ENCODE measurements at places on chromosomes 13 and 19.
A peak's percentile ranks its signal among the peaks of the same experiment; 100 is the strongest.

- no peak for DNase-seq
Observed at GRCh38 chr19:44585371-44586133, 27.8 kb upstream of the IGSF23 start.

- no peak for DNase-seq
Observed at GRCh38 chr19:8023371-8023770, 17.9 kb upstream of the ELAVL1 start.

DNA sequence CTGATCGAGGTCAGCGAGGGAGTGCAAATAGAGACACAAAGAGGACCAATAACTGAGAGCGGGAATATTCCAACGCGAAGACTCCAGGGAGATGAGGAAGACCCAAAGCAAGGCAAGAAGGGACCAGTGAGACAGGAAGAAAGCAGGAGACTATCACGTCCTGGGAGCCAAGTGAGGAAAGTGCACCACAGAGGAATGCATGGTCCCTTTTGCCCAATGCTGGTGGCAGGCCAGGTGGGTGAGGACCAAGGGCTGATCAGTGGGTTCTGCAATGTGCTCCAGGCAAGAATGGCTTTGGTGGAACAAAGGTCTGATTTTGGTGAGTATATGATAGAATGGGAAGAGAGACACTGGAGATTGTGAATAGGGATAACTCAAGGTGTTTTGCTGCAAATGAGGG is 25.4 kb downstream of the CHST8 start:
- no peak for DNase-seq

- peak; percentile 63 for DNase-seq
Observed at GRCh38 chr19:38617764-38618589, at the start of gene MAP4K1. MAP4K1 (minus strand) TSS chr19:38617953; CDS start chr19:38617895, 58 bp downstream.

- peak; percentile 73 for DNase-seq
Observed at GRCh38 chr19:6663236-6664201, 6.4 kb downstream of the TNFSF14 start.

GRCh38 chr13:105474983-105475610 is 1060.4 kb downstream of the EFNB2 start:
- no peak for DNase-seq

DNA sequence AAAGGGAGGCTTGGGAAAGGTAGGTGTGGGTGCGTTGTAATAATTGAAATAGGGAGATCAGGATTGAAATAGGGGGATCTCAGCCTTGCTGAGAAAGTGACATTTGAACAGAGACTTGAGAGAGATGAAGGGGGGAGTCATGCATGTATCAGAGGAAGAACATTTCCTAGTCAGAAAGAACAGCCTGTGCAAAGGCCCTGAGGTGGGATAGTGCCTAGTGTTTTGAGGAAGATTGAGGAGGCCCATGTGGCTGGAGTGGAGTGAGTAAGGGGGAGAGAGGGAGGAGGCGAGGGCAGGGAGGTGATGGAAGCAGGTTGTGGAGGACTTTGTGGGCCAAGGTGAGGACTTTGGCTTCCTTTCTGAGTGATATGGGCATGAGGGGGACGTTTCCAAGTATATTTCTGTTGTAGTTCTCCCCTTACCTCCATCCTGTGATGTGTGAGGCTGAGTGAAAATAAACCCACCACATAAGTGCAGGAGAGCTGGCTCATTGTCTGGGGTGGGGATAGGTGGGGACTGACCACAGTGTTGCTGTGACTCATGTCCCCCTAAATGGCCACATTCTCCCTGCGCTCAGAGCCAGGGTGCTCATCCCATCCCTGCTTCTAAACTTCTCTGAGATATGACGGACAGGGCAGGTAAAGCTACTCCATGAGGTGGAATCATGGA is 17.8 kb downstream of the ACTL9 start:
- DNase-seq, result no peak

DNA sequence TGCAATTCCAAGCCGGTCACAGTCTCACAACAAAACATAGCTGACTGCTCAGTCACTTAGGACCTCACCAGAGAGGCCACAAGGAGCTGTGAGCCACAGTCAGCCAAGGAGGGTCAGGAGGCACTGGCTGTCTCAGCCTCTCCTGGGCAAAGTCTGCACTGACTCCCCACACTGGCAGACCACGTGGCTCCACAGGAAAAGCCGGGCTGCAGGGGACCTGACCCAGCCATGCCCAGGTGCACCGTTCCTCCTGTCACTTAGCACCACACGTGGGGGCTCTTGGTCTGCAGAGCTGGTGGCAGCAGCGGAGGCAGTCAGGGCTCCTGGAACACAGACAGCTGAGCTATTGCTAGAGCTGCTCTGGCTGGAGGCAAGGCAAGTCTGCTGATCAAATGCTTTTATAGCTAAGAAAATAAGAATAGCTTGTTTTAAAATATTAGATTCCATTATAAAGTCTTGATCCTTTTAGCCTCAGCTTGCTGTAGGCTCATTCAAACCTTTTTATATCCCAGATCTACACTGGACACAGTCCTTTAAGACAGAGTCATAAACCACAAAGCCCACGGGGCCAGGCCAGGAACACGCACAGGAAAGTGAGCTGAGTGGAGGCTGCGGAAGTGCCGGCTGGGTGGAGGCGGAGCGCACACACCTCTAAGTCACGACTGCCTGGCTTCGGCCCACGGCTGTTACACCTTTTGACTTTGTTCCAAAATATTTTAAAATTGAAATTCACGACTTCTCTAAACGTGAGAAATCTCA is 744.1 kb downstream of the UQCRFS1 start:
- no peak for DNase-seq

DNA sequence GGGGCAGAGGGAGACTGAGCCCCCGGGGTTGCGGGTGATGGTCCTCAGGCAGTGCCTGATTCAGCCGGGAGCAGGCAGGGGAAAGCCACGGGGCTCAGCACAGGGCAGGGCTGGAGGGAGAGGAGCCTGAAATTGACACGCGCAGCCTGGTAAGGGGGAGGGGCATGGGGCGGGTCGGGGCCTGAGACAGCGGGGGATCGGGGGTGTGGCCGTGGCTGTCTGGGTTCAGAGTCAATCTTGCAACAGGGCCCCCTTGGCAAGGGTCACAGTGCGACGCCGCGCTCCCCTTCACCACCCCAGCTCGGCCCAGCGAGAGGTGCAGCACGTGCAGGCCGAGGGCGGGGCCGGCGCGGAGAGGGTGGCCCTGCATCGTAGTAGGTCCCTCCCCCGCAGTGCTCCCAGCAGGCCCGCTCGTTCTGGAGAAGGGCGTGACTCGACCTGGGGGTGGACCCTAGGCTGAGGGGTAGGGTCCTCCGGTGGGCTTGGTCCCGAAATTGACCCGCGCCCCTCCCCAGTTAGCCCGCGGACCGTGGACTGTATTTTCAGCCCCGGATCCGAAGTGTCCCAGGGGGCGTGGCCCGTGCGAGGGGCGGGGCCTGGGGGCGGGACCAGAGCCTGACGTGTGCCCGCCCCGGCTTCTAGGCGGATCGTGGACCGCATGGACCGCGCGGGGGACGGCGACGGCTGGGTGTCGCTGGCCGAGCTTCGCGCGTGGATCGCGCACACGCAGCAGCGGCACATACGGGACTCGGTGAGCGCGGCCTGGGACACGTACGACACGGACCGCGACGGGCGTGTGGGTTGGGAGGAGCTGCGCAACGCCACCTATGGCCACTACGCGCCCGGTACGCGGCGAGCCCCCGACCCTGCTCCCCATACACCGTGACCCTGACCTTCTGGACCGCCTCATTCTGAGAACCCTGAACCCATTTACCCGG is 6.0 kb downstream of the RCN3 start:
- DNase-seq, result peak; percentile 76

DNA sequence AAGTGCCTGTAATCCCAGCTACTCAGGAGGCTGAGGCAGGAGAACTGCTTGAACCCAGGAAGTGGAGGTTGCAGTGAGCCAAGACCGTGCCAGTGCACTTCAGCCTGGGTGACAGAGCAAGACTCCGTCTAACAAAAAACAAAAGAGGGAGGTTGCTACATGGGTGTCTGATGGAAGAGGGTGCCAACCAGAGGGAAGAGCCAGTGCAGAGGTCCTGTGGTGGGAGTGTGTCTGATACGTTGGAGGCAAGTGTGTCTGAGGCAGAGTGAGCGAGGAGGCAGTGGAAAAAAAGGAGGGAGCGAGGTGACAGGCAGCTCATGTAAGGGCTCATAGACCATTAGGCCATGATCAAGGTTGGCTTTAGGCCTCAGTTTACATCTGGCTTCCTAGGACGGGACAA is 6.8 kb downstream of the PDE4A start:
- no peak for DNase-seq

- no peak for DNase-seq
Observed at GRCh38 chr19:6671960-6672359, 2.0 kb upstream of the TNFSF14 start.

- DNase-seq, result no peak
Observed at GRCh38 chr19:53907690-53908089, 1.4 kb upstream of the CACNG7 start.

DNA sequence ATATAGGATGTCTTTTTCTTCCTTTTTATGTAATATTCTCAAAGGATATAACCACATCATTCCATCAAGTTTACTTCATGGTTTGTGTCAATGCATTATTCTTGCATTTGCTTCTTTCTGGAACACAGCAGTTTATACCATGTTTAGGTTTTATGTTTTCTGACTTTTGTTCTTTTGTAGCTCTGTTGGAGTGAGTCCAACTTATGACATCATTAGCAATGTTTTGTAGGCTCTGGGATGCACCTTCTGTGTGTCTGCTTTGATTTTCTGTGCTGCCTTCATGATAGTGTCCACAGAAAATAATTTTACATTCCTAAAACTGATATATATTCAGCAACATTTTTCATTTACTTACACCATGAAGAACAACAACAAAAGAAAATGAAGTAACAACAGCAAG is 68.9 kb downstream of the SHISA2 start:
- DNase-seq, result no peak

Data from CD4-positive, alpha-beta T cell treated with Interleukin-2 at 100 ng/mL for 4 hours (primary cell).